T-helper 17 cell (primary cell): ENCODE measurements at places on chromosomes 13 and 19.

DNA sequence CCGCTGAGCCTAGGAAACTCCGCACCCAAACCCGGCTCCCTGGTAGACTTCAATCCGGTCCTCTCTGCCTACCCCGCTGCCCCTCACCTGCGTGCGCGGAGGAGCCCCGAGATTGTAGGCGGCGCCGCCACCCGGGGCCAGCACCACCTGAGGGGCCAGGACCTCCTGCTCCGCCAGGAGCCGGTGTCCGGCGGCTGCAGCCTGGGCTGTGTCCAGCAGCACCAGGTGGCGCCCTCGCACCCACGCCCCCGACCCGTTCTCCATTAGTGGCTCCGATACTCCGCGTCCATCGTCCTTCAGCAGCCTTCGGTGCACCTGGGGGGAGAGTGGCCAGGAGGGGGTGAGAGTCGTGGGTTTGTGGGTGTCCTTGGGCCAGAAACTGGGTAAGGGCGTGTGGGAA, 18.5 kb downstream of the MAN2B1 start:
- no peak for DNase-seq

DNA sequence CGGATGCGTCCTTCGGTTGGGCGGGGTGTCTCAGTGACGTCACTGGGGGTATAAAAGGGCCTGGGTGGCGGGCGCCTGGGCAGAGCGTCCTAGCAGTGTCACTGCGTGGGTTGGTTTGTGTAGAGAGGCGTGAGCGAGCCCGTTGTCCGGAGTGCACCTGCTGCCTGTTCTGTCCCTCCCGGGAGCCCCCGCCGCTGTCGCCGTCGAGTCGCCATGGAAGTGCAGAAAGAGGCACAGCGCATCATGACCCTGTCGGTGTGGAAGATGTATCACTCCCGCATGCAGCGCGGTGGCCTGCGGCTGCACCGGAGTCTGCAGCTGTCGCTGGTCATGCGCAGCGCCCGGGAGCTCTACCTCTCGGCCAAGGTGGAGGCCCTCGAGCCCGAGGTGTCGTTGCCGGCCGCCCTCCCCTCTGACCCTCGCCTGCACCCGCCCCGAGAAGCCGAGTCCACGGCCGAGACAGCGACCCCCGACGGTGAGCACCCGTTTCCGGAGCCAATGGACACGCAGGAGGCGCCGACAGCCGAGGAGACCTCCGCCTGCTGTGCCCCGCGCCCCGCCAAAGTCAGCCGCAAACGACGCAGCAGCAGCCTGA, 2.9 kb downstream of the IER2 start:
- DNase-seq: peak; percentile 88

DNA sequence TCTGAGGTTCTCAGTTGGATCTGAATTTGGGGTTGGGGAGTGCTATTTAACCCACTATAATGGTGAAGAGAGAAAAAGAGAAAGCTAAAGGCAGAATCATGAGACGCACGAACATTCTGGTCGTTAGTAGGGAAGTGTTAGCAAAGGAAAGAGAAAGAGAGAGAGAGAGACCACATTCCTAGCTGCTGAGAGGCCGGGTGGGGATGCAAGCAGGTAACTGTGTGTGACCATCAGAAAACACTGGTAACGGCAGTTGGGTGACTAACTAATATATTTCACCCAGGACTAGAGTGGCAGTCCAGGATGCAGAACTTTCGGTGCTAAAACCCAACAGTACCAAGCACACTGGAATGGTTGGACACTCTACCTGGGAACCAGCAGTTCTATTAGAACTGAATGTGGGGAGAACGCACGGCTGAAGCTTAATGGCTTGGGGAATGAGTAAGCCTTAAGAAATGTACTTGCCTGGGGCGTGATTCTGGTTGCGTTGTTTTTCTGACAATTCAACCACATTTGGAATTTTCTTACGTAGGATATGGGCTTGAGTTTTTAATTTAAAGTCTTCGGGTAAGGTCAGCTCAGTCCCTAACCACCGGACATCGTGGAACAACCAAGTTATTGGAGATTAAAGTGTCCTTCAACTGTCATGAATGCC, 130.2 kb downstream of the DNAJC15 start:
- no peak for DNase-seq

DNA sequence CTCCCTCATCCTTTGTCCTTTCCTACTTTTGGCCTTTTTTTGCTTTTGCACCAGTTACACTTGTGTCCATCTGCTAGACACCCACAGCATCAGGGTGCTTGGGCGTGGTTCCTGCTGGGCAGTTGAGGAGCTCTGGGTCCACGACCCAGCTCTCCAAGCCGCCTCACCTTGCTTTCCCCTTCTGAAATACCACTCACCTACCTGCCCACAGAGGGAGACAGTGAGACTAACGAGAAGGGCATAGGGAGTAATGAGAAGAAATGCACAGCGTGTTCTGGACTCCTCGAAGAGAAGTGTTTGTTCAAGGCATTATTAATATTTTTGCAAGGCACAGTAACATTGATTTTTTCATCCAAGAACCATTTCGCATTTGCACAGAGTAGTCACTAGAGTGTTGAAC, 92.9 kb downstream of the DNAJC15 start:
- DNase-seq: no peak

GRCh38 chr13:97267418-97268059, 45.4 kb downstream of the MBNL2 start:
- no peak for DNase-seq

DNA sequence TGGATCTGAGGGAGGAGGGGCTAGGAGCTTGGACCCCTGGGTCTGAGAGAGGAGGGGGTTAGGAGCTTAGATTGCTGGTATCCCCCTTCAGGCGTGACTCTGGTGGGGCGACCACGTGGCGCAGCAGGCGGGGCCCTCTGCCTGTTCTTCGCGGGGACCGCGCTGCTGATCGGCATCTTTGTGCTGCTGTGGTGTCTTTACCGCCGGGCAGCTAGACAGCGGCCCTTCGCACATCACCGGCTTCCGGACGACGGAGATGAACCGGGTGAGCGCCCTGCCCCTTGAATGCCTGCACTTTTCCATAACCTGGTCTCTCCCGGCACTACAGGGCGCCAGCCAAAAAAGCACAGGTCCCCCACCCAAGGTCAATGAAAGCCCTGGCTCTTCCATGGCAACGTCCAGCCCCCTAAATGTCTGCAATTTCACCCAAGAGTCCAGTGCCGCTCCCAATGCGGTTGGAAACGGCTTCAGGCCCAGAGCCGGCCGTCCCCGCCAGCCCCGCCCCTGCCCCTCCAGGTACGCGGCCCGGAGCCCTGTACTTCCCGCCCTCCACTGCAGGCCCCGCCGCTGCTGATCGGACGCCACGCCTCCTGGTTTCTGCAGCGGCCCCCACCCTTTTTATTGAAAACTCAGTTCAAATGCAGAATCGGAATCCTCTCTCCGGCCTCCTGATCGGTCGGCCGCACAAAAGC, 2.8 kb downstream of the GFY start:
- DNase-seq: no peak

DNA sequence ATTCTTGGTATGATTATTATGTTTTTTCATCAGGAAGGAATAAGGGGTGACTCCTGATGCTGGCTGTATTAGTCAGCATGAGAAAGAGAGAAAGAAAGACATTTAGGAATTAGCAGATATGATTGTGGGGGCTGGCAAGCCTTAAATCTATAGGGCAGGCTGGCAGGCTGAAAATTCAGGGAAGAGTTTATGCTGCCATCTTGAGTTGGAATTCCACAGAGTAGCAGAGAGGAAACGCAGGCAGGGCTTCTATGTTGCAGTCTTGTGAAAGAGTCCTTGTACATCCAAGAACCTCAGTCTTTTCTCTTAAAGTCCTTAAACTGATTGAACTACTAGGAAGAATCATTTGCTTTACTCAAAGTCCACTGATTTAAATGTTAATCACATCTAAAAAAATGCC, 262.7 kb upstream of the SLC10A2 start:
- DNase-seq: no peak

GRCh38 chr13:106102786-106103185, 432.7 kb downstream of the EFNB2 start:
- DNase-seq: no peak

DNA sequence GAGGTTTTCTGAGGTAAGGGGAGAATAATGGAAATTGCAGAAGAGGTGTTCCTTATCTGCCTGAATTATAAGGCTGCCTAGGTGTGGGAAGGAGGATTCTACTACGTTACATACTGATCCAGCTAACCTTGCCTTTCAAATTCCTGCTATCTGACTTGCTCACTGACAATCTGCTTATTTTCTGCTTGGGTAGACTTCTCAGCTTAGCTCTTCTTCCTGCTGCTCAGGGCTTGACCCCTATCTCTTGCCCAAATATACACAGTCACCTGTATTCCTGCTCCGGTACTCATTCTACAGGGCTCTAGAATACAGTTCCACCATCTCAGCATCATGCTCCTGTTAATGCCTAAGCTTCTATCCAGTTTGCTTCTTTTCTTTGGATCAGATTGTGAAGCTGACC, 1607.6 kb downstream of the OLFM4 start:
- no peak for DNase-seq

GRCh38 chr13:53254500-53254899, 225.9 kb downstream of the OLFM4 start:
- DNase-seq: no peak

DNA sequence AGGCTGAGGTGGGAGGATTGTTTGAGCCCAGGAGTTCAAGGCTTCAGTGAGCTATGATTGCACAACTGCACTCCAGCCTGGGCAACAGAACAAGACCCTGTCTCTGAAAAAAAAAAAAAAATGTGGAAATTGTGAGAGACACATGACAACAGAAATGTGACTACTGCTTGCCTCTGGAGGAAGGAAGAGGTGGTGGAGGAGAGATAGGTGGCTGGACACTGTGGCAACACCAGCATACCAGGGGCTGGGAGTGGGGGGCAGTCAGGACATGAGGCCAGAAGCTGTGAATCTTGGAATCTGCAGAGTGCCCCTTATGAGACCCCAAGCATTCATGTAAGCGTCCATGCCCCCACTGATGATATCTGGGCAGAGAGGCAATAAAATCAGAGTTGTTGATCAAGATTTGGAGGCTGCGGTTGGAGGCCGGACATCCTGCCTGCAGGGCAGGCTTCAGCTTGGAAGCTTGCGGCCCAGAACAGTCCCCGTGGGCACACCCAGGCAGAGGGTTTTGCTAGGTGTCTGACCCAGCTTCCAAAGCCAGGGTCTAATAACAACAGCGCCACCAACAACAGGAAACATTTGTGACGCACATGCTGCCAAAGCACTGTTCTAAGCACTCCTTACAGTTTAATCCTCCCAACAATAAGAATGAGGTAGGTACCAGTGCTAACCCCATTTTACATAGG, 16.9 kb downstream of the FAM187B start:
- DNase-seq: peak; percentile 79

DNA sequence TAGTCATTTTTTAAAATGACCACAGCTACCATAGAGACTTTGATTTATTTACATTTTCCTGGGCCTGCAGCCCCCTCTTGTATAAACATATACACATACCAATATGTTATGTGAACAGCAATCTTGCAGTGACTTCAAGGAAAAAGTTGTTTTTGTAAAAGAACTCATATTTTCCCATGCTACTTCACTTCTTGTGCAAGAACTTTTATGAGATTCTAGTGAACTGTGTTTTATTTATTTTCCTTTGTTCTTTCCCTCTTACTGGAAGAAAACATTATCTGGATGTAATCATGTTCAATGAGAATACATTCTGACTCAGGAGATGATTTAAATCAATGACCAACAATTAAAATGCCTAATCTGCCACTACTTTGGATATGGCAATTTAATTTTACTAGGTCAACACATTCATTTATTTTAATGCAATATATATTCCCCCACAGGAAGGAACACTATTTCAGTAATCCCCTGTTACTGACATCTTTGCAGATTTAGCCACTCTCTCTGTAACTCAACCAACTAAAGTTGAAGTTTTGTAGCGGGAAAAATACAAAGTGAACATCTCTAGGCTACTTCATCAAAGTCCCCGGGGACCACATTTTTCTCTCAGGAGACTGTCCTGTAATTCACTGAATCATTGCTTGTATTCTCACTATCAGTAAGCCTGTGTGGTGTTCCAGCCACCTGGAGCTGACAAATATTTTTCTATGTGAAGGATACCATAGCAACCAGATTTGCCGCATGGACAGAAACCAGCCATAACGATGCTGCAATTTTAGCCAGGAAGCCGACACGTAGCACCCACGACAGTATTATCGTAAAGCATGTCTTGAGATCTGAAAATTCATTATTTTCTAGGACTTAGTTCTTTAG, 90.5 kb downstream of the STARD13 start:
- no peak for DNase-seq

DNA sequence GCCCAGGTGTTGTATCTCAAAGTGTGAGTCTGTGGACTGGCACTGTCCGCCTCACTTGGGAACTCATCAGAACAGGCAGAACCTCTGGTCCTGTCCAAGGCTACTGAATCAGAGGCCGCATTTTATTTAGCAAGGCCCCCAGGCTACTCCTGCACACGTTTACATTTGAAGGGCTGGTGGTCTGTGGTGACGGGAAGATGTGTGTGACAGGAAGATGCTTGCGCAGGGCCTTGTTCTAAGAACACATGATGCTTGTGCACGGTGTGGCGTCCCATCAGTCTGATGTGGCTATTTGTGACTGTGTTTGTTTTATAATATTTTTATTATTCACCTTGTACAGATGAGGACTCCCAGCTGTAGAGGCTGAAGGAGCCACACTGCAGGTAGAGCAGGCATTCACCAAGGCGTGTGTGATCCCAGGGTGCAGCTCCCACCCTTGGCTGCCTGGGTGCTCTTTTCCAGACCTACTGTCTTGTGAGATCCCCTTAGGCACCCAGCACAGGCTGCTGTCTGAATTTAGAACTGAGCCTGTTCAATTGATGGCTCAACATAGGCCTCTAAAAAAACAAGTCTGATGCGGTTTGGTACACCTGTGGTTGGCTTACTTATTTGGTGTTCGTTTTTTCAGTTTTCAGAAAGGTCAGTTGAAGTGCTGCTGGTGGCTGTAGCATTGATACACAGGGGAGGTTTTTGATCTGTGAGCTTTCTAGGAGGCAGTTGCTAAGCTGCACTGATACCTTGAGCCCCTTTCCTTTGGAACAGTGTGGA, 3.1 kb downstream of the SLC25A15 start:
- DNase-seq: no peak

- no peak for DNase-seq
These were observed 514 bp downstream of the PCID2 start for GRCh38 chr13:113207890-113208420.

GRCh38 chr19:48815870-48816501, 5.2 kb upstream of the BCAT2 start:
- no peak for DNase-seq

DNA sequence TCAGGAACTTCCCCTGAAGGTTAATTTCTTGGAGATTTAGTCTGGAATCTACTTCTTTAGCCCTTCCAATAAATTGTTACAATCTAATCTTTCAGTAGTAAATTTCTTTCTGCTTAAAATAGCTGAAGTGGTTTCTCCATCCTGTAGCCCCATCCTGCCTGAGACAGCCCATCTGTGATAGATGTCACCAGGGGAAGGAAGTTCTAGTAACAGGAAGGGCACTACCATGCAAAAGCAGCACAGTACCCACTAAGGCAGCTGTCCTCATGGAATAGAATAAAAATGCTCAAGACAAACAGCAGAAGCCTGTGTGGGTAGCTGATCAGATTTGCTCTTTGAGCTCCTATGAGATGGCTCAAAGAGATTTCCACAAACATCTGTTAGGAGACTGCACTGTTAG, 1036.5 kb downstream of the SLITRK5 start:
- no peak for DNase-seq

DNA sequence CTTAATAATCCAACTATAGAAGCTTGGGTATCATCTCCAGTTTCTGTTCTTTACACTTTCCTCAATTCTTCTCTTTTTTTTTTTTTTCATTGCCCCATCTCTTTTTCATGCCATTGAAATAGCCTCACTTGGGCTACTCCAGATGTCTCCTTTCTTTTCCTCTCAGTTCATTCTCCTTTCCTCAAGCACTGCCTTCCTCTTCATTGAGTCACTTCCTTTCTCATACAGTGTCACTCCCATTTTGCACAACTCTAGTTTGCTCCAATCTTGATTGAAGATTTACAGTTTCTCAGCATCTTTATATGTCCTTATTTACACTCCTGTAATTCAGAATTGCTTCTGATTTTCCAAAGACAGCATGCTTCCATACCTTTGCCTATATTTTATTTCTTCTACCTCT, 61.3 kb downstream of the IPO5 start:
- DNase-seq: no peak
